ENCODE measurements at places on chromosomes 3 and 15.

- DNase-seq = no peak
Measured at GRCh38 chr15:38843051-38843501, 278.5 kb upstream of the RASGRP1 start.

- no peak for DNase-seq
Measured at GRCh38 chr15:48178648-48178931, 495 bp upstream of the MYEF2 start.

- no peak for DNase-seq
Measured at GRCh38 chr3:172617976-172618375, 92.9 kb downstream of the NCEH1 start.

DNA sequence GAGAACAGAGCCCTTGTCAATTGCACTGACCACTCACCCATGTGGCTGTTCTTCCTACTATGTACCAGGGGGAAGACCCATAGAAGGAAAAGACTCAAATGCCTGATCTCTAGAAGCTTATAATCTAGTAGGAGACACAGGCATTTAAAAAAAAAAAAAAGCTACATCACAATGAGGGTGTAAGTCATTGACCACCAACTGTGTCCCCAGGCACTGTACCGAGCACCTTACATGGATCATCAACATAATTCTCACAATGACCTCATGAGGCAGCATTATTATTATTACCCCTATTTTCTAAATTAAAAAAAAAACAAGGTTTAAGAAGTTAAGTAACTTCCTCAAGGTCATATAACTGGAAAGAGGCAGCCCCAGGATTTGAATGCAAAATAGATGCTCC is 247.4 kb downstream of the SHOX2 start:
- DNase-seq = no peak

DNA sequence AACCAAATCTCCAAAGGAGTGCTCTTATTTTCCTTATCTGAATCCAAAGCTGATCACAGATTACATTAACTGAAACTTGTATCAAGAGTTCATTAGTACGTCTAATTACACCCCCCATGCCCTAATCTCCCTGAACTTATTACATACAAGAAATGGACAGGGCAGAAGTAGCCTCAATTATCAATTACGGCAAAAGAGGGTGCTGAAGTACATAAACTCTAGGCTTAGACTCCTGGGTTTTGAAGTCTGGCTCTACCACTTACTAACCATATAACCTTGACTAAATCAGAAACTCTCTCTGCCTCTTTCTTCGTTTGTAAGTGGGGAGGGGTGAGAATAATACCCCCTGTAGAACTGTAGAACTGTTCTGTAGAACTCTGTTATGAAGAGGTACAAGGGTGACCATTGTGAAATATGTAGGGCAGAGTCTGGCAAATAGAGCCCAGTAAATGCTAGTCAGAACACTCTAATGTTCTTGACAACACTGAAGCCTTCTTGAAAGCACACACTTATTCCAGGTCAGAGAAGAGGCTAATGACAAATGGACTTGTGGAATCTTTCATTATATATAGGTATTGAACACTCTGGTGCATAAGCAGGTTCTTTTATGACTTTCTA is 19.6 kb upstream of the OR5K4 start:
- no peak for DNase-seq

GRCh38 chr3:69445498-69445897 is 59.6 kb upstream of the FRMD4B start:
- no peak for DNase-seq

DNA sequence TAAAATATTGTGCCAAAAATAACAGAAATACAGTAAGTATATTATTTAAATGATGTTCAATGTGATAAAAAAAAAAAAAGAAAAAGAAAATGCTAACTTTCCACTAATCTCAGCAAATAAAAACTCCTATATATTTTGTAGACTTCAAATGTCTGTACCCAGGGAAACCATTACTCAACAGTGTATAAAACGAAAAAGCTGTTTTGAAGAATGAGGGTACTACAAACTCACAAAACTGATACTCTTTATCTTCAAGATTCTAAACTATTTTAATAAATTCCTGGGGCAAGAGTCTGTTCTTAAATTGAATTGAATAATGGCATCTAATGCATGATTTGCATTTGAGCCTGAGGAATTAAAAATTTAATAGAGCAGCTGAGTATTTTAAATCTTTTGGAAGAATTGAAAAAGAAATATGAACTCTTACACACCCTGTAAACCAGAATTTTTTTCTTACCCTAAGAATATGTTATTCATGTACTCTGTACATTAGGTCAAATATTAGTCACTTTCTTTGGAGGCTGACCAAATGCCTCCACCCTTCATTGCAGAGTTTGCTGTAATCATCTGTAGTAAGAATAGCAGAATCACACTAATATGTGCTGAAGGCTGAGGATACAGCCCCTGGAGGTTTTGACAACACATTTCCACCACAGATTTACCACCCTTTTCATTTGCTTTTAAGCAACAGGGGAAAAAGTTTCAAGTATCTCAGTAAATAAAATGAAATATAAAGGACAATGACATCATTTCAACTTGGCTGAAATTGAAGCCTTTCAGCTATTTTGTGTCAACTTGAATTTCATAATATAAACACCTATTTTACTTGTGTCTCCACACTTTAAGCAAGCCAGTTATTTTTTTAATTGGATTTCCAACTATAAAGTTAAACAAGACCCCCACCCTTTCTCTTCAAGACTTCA is 79.7 kb downstream of the FBN1 start:
- DNase-seq = no peak

DNA sequence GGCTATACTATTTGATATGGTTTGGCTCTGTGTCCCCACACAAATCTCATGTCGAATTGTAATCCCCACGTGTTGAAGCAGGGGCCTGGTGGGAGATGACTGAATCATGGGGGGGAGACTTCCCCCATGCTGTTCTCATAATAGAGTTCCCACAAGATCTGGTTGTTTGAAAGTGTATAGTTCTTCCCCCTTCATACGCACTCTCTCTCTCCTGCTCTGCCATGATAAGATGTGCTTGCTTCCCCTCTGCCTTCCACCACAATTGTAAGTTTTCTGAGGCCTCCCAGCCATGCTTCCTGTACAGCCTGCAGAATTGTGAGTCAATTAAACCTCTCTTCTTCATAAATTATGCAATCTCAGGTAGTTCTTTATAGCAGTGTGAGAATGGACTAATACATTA is 290.1 kb upstream of the CHRM5 start:
- DNase-seq = no peak

DNA sequence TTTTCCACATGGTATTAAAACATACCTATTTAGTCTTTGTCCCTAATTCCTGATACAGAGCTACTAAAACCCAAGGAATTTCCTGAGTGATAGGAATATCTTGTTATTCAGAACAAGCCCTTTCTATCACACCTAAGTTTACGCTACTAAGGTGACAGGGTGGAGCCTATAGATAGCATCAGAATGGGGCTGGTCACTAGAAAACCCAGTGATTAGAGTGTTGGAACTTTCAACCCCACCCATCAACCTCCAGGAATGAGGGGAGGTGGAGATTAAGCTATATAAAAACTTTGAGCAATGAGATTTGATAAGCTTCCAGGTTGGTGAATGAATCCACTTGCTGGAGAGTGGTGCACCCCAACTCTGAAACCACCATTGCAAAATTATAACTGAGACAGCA is 62.1 kb upstream of the RNU6-1 start:
- DNase-seq = no peak

- no peak for DNase-seq
Measured at GRCh38 chr15:62068810-62069167, 2.0 kb downstream of the C2CD4A start.

DNA sequence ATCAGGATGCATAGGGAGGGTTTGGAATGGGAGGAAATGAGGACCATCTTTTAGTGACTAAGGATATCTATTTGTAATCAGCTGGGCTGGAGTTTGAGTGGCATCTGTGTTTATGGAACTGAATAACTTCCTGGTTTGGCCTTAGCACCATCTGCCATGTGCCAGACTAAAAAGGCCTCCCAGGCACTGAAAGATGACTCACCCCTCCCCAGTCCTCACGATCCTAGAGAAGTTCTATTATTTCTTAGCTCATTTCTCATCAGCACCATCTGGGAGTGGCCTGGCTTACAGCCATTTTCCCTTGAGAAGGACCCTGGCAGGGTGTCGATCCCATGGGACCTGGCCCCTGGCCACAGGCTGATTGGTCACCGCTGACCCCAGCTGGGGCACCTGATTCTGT is 23.9 kb upstream of the CTXND1 start:
- DNase-seq = no peak

DNA sequence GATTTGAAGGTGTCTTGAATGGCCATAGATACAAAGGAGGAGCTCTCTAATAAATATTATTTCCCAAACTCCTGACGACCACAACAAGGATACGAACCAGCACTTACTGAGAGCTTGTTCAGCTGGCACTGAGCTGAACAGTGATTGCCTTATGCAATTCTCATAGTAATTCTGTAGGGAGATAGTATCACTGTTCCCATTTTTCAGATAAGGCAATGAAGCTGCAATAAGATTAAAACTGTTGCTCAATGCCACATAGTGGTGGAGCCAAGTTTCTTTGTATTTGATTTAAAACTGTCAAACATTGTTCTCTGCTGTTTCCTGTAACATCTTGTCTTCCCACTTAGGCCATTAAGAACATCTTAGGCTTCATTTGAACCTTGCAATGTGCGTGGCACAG is 163.9 kb downstream of the RPLP1 start:
- no peak for DNase-seq

GRCh38 chr15:96869122-96869521 is 538.6 kb downstream of the NR2F2 start:
- DNase-seq = no peak

GRCh38 chr15:53875139-53875538 is 103.1 kb upstream of the UNC13C start:
- DNase-seq = no peak

- DNase-seq = no peak
Measured at GRCh38 chr15:100104245-100104644, 237.5 kb downstream of the ADAMTS17 start.

GRCh38 chr15:33701304-33701696 is 267.0 kb upstream of the CHRM5 start:
- no peak for DNase-seq

DNA sequence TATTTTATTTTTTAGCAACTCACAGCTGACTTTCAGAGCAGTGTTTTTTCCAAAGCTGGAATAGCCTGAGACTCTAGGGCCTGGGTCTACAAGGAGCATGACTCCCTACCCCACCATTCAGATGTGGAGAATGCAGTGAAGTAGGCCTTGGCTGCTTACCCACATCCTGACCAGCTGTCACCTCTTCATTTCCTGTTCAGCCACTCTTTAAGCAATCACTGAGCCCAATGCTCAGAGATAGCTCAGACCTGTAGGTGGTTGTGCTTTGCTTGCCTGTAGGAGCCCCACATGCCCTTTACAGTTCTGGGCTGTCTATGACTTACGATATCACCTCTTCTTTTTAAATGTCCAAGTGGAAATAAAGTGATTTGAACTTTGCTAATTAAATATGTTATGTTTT is 148.1 kb downstream of the NEK11 start:
- peak; percentile 3 for DNase-seq

- DNase-seq = no peak
Measured at GRCh38 chr3:142787719-142788118, 63.9 kb downstream of the TRPC1 start.

GRCh38 chr3:193879864-193880242 is 256.1 kb upstream of the HES1 start:
- no peak for DNase-seq

- no peak for DNase-seq
Measured at GRCh38 chr3:114902691-114903101, 244.4 kb downstream of the ZBTB20 start.

Data from activated CD8-positive, alpha-beta memory T cell treated with anti-CD3 and anti-CD28 coated beads for 4 hours (primary cell).